ENCODE measurements at places on chromosomes 7 and 10.

GRCh38 chr10:672992-673391, 16.5 kb downstream of the DIP2C start:
- DNase-seq: no peak

DNA sequence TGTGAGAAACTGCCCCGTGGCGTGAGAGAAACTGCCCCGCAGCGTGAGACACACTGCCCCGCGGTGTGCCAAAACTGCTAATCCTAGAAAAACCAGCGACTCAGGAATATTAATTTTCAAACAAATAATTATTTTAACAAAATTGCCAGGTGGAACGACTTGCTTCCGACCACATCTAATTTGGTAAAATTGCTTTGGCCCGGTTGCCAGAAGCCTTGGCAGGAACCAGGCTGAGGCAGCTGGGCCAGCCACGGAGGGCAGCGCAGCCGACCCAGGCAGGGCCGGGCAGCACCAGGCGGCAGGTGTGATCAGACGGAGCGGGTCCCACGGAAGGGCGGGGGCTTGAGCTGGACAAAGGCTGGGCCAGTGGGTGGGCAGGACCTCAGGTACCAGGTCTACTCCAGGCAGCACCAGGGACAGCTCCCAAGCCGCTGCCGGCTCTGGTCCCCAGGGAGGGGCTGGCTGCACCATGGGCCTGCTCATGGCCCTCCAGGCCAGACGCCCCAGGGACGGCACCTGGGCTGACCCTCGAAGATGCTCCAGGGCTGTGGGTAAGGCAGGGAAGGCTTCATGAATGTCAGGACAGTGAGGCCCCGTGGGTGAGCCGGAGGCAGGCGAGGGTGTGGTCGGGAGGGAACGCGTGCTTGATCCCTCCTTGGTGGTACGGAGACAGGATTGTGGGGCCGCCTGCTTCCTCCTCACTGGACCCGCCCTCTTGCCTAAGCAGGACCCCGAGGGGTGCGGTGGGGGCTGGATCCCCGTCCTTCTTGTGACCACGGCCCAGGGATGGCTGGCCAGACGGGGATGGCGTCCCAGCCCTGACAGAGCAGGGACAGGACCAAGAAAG, 7.7 kb upstream of the ADGRA1 start:
- no peak for DNase-seq

GRCh38 chr7:12220389-12221046, 9.4 kb downstream of the TMEM106B start:
- no peak for DNase-seq

GRCh38 chr10:73601486-73601921, 10.4 kb upstream of the USP54 start:
- no peak for DNase-seq

GRCh38 chr7:126792521-126792920, 460.2 kb downstream of the GRM8 start:
- DNase-seq: no peak
